ENCODE measurements at places on chromosomes 1 and 21.

GRCh38 chr21:45869121-45870007 is 112.2 kb upstream of the COL6A1 start:
- DNase-seq, result no peak

- DNase-seq, result no peak
Observed at GRCh38 chr1:20069874-20070273, at the start of gene PLA2G5. Gene PLA2G5, plus strand, starts transcription at chr1:20070194. Its CDS starts 14,637 bp downstream, at chr1:20084831.

GRCh38 chr1:14443164-14443787 is 155.2 kb upstream of the KAZN start:
- DNase-seq, result no peak

- DNase-seq, result no peak
Observed at GRCh38 chr1:77475641-77476040, 193.8 kb downstream of the AK5 start.

GRCh38 chr1:6507037-6507428 is 15.6 kb upstream of the PLEKHG5 start:
- no peak for DNase-seq

DNA sequence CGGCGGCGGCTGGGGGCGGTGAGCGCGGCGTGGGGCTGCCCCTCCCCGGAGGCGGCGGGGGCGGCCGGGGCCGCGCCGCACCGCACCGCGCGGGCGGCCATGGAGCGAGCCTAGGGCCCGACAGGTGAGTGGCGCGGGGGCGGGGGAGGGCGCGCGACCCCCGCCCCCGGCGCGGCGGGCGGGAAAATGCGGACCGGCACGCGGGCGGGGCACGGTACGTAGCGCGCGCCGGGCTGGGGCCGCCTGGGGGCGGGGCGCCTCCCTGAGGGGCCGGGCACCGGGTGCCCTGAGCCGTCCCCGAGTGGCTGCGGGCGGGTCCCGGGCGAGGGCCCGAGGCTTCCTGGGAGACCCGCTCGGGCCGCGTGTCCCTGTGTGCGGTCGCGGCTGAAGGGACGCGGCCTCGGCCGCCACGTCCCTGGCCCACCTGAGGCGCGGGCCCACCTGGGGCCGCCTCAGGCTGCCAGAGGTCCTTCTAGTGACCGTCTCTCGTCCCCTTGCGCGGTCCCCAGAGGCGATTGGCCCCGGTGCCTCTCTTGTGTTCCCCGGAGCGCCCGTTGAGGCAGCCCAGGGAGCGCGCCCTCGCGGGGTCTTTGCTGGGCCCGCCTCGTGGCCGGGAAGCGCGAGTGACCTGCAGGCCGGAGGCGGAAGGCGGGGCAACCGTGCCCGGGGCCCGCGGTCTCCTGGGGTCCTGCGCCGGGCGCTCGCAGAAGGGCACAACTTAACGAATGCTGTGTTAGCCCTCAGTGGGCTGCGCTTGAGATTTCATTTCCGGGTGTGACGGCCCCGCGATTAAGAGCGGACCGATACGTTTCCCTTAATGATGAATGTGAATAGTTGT is 500 bp downstream of the FAM20B start:
- no peak for DNase-seq

DNA sequence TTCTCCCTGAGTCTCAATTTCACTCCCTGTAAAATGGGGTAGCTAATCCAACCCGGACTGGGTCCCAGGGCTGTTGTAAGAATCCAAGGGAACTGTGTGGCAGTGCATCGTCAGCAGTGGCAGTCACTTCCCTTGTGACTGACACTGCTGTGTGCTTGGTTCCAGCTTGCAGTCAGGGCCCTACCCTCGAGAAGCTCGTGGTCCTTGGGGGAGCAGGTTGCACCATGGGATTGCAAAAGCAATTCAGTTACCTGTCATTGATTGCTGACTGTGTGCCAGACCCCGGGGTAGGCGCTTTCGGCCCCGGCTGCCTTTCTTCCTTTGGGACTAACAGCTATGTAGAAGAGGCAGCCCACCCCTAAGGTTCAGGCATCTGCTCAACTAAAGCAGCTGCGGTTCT is 2.9 kb downstream of the PTPRF start:
- no peak for DNase-seq

DNA sequence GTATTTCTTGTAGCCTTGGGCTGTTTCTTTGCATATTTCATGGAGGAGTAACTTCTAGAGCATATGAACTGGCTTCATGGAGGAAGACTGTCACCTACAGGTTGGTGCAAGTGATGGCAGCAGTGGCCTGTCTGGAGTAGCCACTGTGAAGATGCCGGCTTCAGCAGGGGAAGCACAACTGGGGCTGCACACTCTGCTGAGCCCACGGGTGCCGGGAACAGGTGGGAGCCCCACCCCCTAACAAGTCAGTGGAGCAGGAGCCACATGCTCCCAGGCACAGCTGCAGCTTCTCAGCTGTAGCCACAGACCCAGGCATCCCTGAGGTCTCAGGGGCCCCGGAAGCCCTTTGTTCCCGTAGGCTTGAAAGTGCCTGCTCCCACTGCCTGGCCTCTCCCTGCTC is 43.2 kb upstream of the C1orf185 start:
- peak; percentile 7 for DNase-seq

DNA sequence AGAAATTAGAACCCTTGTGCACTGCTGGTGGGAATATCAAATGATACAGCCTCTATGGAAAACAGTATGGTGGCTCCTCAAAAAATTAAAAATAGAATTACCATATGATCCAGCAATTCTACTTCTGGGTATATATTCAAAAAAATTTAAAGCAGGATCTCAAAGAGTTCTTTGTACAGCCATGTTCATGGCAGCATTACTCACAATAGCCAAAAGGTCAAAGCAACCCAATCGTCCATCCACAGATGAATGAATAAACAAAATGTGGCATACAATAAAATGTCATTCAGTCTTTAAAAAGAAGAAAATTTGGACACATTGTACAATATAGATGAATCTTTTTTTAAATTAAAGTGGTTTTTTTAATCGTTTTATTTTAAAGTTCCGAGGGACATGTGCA is 36.3 kb upstream of the ERG start:
- DNase-seq, result no peak

- DNase-seq, result no peak
Observed at GRCh38 chr1:14794136-14794768, 195.8 kb downstream of the KAZN start.

GRCh38 chr1:214372092-214372491 is 91.1 kb downstream of the SMYD2 start:
- DNase-seq, result no peak

GRCh38 chr1:31739346-31739745 is 24.8 kb downstream of the ADGRB2 start:
- no peak for DNase-seq

- no peak for DNase-seq
Observed at GRCh38 chr1:245133995-245134715, 20.6 kb upstream of the KIF26B start.

- no peak for DNase-seq
Observed at GRCh38 chr1:151158751-151159251, 2.4 kb downstream of the TNFAIP8L2 start.

DNA sequence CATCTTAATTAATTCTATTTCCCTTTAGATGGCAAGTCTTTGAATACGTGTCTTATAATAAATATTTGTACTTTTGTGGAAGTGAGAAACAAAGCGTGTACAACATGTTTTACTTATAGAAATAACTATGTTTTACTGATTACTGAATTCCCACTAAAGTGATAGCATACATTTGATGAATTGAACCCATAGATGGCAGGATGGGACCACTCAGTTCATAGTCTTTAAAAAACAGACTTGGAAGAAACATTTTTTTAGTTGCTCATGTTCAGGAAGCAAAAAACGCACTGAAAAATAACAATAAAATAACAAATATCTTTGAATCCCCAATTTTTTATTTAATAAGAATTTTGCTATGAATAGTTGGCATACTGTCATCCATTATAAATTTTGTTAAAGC is 507.1 kb upstream of the ZRANB2 start:
- peak; percentile 18 for DNase-seq

DNA sequence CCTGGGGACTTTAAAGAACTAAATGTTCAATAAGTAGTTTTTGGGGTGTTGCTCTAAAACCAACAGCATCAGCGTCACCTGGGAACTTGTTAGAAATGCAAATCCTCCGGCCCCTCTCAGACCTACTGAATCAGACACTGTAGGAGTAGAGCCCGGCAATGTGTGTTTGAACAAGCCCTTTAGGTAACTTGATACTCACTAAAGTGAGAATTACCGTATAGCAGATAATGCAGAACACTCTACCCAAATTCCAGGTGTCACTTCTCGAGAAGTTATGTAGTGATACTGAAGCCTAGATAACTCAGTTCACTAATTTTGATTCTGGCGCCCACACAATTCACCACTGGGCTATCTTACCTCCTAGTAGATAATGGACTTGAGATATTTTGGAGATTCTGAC is 3.7 kb upstream of the DPT start:
- DNase-seq, result no peak

DNA sequence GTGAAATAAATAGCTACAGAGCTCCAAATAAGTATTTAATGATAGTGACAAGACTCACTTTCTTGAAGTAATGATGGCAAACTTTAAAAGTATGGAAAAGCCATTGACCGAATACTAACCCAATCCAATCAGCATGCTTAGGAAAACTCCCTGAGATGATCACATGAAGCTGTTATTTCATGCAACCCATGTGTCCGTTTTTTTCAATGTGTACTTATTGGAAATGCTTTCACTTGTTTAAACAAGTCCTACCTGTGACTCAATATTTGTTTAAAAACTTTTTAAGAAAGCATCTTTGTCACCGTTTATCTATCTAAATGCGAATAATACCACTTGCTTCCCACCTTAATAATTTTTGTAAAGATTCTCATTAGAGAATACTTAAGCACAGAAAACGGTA is 185.8 kb downstream of the NRIP1 start:
- no peak for DNase-seq

DNA sequence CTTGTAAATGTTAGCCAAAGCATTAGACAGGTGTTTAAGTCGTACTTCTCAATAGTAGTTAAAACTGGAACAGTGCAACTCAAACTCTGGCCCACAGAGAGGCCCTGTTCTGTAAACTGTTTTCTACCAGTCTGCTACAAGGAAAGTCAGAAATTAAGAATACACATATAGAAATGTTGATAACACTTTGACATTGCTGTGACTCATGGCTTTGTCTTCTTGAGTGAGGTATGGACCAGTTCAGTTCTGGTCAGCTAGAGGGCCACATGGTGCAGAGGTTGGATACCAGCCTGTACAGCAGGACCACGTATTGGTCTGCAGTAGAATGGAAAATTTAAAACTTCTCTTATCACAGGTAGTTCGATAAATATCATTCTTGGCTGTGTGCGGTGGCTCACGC is 22.3 kb downstream of the ZBTB8B start:
- DNase-seq, result no peak

DNA sequence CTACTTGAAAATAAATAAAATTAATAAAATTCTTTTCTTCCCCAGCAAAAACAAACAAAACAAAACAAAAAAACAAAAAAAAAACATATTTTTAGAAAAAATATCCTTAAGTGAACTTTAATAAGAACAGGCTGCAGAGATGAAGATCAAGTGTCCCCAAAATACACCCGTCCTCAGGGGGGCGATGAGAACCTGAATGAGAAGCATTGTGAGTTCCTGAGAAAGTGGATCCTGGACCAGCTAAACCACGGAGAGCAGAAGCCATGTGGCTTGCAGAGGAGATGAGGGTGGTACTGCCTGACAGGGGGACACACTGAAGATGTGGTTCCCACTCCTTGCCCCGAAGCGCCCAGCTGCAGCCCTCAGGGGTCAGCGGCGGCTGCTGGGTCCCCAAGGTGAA is 89.3 kb downstream of the ITPKB start:
- no peak for DNase-seq

GRCh38 chr1:227330279-227331076 is 12.2 kb upstream of the CDC42BPA start:
- no peak for DNase-seq

GRCh38 chr1:110465038-110465813 is 14.3 kb downstream of the PROK1 start:
- no peak for DNase-seq

GRCh38 chr1:22142315-22143064 is 407 bp downstream of the WNT4 start:
- DNase-seq, result no peak

GRCh38 chr1:204261746-204262505 is 48.1 kb upstream of the GOLT1A start:
- no peak for DNase-seq

- DNase-seq, result no peak
Observed at GRCh38 chr1:198841477-198841876, 202.6 kb downstream of the PTPRC start.

DNA sequence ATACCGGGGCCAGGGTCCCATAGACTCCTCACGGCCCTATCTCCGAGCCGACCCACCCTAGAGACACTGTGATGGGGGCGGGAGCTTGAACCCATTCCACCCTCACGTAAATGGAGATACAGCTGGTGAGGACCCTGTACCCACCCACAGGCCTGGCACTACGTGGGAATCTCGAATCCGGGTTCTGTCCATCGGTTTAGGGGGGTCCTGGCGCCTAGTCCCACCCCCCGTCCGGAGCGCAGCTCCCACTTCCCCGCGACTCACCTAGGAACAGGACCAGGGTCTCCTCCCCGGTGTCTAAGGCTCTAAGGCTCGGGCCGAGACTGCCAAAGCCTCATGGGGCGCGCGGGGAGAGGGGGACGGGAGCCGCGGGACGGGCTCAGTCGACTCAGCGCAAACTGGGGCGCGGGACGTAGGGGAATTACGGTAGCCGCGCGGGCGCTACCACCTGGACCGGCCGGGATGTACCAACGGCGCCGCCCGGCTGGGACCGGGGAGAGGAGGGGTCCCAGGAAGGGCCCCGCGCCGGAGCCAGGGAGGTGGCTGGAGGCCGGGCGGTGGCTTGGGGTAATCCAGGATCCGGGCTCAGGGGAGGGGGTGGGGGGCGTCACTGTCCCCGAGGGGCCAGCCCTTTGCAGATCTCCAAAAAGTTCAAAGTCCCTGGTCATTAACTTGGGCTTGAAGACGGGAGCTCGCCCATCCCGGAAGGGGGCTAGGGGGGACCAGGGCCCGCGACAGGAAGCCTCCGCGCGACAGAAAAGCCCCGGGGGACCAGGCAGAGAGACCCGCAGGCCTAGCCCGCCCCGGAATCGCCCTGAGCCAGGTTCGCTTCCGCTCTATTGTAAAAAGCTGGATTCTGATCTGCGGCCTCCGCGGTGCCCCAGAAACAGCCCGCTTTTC is 1.0 kb downstream of the PLEKHG5 start:
- DNase-seq, result peak; percentile 47

DNA sequence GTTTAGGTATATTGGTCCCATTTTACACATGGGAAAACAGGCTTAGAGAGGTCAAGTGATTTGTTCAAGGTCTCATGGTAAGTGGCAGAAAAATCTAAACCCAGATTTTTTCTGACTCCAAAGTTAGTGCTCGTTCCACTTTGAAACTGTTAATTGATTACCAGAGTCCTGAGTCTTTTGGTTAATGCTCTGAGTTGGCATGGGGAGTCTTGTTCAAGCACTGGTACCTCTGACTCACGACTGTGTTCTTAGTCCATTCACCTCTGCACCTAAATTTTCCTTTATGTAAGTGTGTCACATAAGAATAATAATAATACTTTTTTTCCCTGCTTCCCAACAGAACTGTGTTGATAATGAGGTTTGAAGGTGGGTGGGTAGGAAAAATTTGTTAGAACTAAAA is 59.3 kb downstream of the VANGL2 start:
- no peak for DNase-seq

GRCh38 chr1:109111386-109112055 is 2.4 kb upstream of the ELAPOR1 start:
- DNase-seq, result no peak
